Renal cortex interstitium (tissue), 15 donors: ENCODE measurements at places on chromosomes 6 and 20. TPM values are rescaled to one million over a fixed set of nuclear protein-coding genes. Genes with fewer than 3 reads are reported as not detected.

Gene MYL9
- 247 TPM for polyA plus RNA-seq

Gene IPCEF1
- polyA plus RNA-seq: 7.2 TPM

Gene TRERF1
- polyA plus RNA-seq: 15.9 TPM

DNA sequence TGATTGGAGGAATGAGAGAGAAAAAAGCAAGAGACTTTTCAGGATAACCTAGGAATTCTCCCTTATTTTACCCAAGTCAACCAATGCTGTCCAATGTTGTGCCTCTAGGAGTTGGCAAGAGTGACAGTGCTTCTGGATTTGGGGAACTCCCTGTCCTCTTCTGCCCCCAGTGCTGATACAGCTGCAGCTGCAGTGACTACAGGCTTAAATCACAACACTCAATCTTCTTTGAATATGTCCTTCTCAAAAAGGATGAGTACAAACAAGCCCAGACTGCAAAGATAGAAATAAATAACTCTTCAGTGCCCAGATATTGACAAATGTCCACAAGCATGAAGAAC lies 141.0 kb upstream of the COL21A1 start:
- DNase-seq: no peak
